ENCODE measurements at places on chromosomes 16 and 17.
A peak's percentile ranks its signal among the peaks of the same experiment; 100 is the strongest.

DNA sequence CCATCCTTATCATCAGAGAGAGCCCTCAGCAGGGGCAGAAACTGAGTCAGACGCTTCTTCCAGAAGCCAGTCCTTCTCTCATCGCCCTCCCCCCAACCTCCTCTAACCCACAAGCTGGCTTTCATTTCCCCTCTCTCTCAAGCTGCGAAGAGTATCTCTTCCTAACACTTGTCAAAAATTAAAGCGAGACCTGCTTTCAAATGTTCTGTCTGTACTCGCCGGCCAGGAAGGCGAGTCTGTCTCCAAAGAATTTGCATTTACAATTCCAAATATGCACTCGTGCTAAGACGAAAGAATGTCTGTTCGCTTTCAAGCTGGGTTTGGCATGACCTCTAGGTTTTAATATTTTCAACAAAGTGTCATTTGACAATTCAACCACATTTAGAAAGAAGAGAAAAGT is 140.4 kb downstream of the RGS9 start:
- DNase-seq, result no peak

DNA sequence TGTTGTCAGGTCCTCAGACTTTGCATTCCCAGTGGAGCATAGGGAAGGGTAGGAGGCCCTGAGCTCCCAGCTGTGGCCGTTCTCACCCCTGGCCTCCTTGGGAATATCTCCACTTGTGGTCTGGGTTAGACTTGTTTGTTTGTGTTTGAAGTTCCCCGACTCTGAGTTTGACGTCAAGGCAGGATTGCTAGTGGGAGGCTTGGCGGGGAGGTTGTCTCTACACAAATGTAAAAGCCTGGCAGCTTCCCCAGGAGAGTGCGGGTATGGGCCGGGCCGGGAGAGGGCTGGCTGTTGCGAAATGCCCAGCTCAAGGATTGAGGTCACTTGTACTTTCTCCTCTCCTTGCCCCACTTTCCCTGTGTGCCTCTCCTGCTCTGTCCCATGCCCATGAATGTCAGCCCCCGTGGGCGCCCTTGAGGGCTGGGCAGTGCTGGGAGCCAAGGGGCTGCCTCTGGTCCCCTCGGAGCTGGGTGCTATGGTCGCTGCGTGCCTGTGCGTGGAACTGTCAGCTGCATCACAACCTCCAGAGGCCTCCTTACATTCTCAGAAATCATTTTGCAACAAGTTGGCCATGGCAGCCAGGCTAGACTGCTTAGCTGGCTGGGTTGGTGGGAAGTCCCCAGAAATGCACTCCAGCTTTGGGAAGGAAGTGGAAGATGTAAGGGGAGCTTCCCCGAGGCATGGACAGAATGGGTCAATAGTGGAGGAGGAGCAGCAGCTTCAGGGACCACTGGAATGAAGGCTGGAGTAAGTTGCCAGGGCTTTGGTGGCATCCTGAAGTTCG is 84.3 kb downstream of the KSR1 start:
- no peak for DNase-seq

GRCh38 chr17:82361885-82362633 is 3.0 kb downstream of the TEX19 start:
- DNase-seq, result no peak

GRCh38 chr17:32275060-32276042 is 9.7 kb downstream of the RHBDL3 start:
- no peak for DNase-seq

- DNase-seq, result no peak
These were observed 49.5 kb upstream of the MTSS2 start for GRCh38 chr16:70735141-70735979.

GRCh38 chr16:75025761-75026160 is 26.9 kb downstream of the ZNRF1 start:
- DNase-seq, result no peak

DNA sequence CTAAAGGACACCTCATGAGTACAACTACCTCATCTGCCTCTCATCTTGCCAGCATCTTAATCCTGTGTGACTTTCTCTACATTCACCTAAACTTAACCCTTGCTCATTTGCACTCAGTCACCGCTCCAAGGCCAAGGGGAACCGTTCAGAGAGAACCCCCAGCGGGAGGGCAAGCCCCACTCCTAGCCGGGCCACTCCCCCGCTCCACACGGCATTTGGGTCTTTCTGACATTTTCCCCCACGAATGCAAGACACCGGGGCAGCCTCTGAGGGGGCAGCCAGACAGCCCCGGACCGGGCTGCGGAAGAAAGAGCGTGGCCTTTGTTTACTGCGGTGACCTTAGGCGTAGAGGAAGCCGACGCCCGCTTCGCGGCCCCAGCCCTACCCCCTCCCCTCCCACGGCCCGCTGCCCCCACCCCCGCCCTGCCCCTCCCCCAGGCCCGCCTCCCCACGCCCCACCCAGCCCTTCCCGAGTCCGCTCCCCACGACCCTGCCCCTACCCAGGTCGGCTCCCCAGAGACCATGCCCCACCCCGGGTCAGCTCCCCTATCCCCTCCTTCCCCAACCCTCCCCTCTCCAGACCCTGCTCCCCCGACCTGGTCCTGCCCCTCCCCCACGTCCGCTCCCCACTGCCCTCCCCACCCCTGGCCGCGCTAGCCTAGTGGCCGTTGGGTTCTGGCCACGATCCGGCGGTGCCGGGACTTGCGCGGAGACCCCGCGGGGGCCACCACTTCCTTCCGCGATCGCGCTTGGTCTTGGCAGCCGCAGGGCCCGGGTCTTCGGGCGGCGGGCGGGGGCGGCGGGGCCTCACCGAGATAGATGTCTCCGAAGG is 789 bp downstream of the CSNK1D start:
- peak; percentile 24 for DNase-seq

DNA sequence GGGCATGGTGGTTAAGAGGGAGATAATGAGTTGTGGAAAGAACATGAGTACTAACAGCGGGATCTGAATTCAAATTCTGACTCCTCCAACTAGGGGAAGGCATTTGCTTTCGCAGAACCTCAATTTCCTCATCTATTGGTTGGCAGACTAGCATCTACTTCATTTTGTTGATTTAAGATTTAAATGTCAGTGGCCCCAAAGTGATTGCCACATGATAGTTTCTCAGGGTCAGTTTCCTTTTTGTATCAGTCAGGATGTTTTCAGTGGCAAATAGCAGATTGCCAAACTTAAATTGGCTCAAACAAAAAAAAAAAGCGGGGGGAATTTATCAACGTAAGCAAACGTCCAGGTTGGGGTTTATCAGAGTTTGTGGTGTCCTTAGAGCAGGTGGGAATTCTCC is 25.1 kb upstream of the NOS2 start:
- DNase-seq, result no peak

- no peak for DNase-seq
These were observed 20.8 kb upstream of the ZFHX3 start for GRCh38 chr16:73068541-73069401.

DNA sequence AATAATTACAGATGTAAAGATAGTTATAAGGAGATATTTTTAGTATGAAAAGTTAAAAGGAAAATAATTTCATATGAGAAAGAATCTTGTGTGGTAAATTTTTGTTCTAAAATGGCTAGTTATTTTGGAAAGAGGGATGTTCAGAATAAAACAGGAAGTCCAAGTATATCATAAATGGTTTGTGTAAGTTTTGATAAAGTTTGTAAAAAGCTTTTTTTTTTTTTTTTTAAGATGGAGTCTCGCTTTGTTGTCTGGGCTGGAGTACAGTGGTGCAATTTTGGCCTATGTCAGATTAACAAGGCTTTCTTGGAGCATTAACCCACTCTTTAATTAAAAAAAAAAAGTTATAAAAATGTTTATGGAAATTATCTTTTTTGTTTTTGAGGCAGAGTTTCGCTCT is 8.2 kb upstream of the CDK10 start:
- DNase-seq, result no peak

- DNase-seq, result no peak
These were observed 139.3 kb downstream of the CYB561 start for GRCh38 chr17:63306855-63307254.

GRCh38 chr17:62965174-62965685 is 805 bp upstream of the TANC2 start:
- no peak for DNase-seq

DNA sequence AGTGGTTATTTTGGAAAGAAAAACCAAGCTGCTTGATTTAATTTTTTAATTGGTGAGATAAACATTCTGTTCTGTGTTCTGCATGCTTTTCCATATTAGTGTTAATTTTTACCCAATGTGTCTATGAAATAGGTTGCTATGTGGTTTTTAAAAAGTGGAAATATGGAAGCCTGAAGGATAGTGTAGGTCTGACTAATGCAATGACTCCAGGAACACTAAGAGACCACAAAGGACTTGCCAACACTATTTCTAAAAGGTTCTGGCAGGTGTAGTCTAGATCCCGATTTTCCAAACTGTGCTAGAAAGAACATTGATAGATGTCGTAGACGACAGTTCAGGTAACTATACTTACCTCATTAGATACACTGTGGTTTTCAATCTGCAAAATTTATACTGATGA is 877.4 kb upstream of the GOT2 start:
- DNase-seq, result no peak

- DNase-seq, result no peak
These were observed 385.2 kb upstream of the ZFHX3 start for GRCh38 chr16:73432850-73433730.

- no peak for DNase-seq
These were observed 7.7 kb upstream of the RARA start for GRCh38 chr17:40301315-40301714.

DNA sequence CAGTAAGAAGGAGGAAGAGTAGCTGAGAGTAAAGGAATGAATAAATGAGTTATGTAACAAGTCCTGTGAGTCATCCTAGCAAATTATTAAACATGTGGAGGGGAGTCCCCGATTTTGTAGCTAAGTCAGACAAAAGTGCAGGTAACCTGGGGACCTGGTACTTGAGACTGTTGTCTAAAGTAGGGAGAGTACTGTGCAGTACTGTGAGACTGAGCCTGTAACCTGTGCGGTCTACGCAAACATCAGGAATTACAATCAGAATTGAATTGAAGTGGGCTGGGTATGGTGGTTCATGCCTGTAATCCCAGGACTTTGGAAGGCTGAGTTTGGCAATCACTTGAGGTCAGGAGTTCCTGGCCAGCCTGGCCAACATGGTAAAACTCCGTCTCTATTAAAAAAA is 35.7 kb downstream of the IKZF3 start:
- no peak for DNase-seq

DNA sequence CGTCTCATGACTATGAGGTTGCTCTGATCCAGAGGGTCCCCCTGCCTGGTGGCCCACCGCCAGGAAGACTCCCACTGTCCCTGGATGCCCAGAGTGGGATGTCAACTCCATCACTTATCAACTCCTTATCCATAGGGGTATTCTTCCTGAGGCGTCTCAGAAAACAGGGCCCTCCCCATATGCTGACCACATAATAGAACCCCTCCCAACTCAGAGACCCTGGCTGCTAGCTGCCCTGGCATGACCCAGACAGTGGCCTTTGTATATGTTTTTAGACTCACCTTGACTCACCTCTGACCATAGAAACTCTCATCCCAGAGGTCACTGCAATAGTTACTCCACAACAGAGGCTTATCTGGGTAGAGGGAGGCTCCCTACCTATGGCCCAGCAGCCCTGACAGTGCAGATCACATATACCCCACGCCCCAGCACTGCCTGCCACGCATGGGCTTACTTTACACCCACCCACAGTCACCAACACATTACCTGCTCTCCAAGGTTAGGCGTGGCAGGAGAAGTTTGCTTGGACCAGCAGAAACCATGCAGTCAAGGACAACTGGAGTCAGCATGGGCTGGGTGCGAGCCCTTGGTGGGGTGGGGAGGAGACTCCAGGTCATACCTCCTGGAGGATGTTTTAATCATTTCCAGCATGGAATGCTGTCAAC is 2.3 kb upstream of the G6PC1 start:
- DNase-seq, result no peak

- DNase-seq, result peak; percentile 29
These were observed 1.8 kb upstream of the ACTG1 start for GRCh38 chr17:81514489-81514738.

GRCh38 chr16:73713778-73714495 is 582.7 kb upstream of the PSMD7 start:
- DNase-seq, result no peak

DNA sequence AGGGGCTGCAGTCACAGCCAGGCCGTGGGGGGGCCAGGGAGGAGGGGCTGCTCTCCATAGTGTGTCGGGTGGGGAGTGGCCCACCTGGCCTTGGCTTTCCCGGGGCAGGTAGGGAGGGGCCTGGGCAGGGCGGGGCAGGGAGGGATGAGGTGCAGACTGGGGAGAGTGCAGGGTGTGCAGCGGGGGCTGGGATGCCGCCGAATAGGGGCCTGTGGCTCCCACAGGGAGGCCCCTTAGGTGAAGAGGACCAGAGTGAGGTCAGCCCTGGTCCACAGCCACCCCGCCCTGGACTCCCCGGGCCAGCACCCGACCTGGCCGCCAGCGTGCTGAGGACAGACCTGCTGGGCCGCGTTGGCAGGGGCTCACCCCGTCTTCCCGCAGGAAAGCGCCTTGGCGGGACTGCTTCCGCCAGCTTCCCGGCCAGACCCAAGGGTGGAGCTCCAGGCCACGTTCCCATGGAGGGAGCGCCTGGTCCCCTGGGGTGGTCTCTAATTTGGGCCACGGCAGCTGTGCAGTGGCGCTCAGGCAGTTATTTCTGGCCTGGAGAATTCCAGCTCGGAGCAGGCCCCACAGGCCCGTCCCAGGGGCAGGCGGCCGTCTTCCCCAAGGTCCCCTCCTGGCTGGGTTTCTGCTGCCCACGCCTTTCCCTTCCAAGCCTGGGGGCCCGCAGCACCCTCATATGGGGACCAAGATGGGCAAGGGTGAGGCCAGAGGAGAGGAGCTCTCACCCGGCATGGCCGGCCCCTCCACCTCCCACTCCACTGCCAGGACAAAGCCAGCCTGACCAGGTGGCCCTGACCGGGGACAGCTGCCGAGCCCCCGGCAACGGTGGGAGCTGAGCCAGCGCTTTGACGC is 27.9 kb downstream of the CACNA1H start:
- no peak for DNase-seq

- DNase-seq, result no peak
These were observed 27.0 kb downstream of the PIGL start for GRCh38 chr17:16243801-16244567.

- DNase-seq, result no peak
These were observed 12.0 kb upstream of the KRT19 start for GRCh38 chr17:41539979-41540701.

- peak; percentile 53 for DNase-seq
These were observed 725 bp downstream of the ABCA3 start for GRCh38 chr16:2339521-2340484.

Measured in naive thymus-derived CD4-positive, alpha-beta T cell (primary cell).